ENCODE measurements at places on chromosomes 7 and 10. TPM values are rescaled to one million over a fixed set of nuclear protein-coding genes. Genes with fewer than 3 reads are reported as not detected.
A peak's percentile ranks its signal among the peaks of the same experiment; 100 is the strongest.

- H3K27ac ChIP-seq, result no peak overlapping the region
- DNase-seq, result no peak
- H3K4me1 ChIP-seq, result no peaks in the 10 kb centered on the region
- H3K36me3 ChIP-seq, result no peaks in the 10 kb centered on the region
Measured at GRCh38 chr10:32161586-32161985, 105.4 kb upstream of the KIF5B start.

DNA sequence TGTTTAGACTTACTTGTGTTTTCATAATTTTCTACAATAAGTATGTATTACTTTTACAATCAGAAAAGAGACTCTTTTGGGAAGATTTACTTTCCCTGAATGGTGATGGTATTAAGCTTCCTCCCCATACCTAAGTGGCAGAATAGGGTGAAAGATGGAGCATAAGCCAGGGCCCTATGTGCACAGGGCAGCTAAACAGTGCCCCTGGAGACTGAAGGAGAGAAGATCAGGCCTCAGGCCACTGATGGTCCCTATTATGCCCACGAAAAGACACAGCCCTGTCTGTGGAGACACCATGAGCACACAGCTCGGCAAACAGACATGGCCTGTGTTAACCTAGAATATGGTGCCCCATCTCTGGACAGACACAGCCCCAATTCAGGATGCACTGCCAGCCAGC, 139.4 kb downstream of the OAT start:
- no peaks in the 10 kb centered on the region for H3K27me3 ChIP-seq
- H3K36me3 ChIP-seq, result no peaks in the 10 kb centered on the region
- no peak overlapping the region for H3K27ac ChIP-seq
- no peak overlapping the region for H3K4me3 ChIP-seq
- no peak for DNase-seq

Gene COL26A1
- not detected for total RNA-seq

DNA sequence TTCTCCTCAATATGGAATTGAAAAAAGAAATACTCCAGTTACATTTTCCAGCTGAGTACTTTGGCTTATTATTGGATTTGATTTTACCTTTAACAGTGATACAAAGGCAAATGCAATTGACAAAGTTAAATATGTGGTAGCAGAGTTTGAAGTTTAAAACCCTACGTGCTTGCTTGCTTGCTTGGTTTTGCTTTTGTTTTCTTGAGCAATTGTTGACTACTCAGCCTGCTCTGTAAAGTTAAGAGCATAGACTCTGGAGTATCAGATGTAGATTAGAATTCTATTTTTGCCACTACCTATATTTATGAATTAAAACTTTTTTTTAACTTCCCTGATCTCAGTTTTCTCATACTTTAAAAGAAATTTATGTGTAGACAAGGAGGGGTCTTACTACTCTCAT, 51.4 kb downstream of the PCDH15 start:
- H3K27me3 ChIP-seq, result no peaks in the 10 kb centered on the region
- no peaks in the 10 kb centered on the region for H3K4me1 ChIP-seq
- no peak overlapping the region for H3K27ac ChIP-seq

Gene SLC29A3
- total RNA-seq, result 1.1 TPM

Gene FRAT1
- 2.2 TPM for total RNA-seq

Gene SPDYE2B
- not detected for total RNA-seq

- no peaks in the 10 kb centered on the region for H3K27me3 ChIP-seq
- DNase-seq, result no peak
- no peaks in the 10 kb centered on the region for H3K36me3 ChIP-seq
Measured at GRCh38 chr7:158246960-158247673, 340.5 kb downstream of the PTPRN2 start.

Gene TMEM196
- not detected for total RNA-seq

- peaks cover 7% of the 10 kb centered on the region for H3K4me1 ChIP-seq
- no peaks in the 10 kb centered on the region for H3K36me3 ChIP-seq
- no peak overlapping the region for H3K27ac ChIP-seq
- no peaks in the 10 kb centered on the region for H3K27me3 ChIP-seq
Measured at GRCh38 chr10:84401854-84402611, 73.6 kb downstream of the CCSER2 start.

DNA sequence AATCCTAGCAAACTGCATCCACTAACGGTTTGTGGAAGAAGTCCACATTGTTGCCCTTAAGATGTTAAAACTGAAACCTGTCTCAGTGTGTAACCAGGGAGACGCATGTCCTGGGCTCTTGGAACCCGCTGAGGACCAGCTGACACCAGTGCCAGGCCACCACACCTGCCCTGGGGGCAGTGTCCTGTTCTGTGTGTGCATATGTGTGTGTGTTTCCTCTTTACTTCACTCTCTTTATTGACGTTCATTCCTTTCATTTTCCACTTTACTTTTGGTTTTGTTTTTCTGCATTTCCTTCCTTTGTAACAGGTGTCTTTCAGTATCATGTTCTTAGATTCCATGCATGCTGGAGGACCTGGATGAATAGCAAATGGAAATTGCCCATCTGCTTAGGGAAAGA, 83.8 kb downstream of the TEX36 start:
- no peak overlapping the region for H3K4me3 ChIP-seq
- no peak overlapping the region for H3K27ac ChIP-seq
- no peaks in the 10 kb centered on the region for H3K4me1 ChIP-seq

DNA sequence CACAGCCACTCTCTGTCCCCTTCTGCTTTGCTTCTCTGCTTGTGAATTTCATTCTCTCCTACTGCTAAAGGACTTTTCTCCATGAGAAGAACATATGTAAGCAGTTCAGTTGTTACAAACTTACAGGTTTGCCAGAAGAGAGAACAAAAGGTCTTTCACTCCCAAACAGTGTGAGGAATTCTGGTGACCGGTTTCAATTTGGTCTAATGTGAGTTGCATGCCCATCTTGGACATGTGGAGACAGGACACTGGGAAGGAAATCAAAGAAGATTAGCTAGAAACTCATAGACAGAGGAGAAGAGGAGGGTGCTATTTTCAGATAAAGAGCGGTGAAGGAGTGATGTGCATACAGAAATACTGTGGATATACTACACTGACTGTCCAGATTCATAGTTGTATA, 209.5 kb upstream of the INHBA start:
- H3K4me1 ChIP-seq, result peaks cover 60% of the 10 kb centered on the region
- no peak for DNase-seq
- no peaks in the 10 kb centered on the region for H3K27me3 ChIP-seq
- H3K36me3 ChIP-seq, result no peaks in the 10 kb centered on the region
- H3K27ac ChIP-seq, result peak overlapping the region; percentile 96
- H3K4me3 ChIP-seq, result no peak overlapping the region

Gene HKDC1
- total RNA-seq, result 0.06 TPM

GRCh38 chr7:46695051-46695708, 774.1 kb upstream of the IGFBP3 start:
- no peaks in the 10 kb centered on the region for H3K27me3 ChIP-seq
- DNase-seq, result no peak
- H3K4me3 ChIP-seq, result no peak overlapping the region

DNA sequence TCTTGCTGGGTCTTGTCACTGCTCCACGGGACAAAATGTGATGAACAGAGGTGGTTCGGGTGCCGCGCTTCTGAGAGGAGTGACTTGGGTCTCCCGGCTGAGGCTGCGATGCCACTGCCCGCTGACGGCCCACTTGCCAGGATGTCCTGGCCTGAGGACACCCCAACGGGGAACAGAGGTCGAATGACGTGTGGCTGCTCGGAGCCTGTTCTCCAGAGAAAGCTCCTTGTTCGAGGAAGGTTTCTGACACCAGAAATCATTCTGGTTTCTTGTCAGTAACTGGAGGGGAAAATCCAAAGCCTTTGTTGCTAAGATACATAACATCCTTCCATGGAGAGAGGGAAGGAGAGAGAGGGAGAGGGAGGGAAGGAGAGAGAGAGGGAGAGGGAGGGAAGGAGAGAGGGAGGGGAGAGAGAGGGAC, 236.4 kb downstream of the WDR37 start:
- H3K4me3 ChIP-seq, result no peak overlapping the region
- no peak overlapping the region for H3K27ac ChIP-seq
- H3K27me3 ChIP-seq, result peaks cover 14% of the 10 kb centered on the region
- no peaks in the 10 kb centered on the region for H3K36me3 ChIP-seq
- no peaks in the 10 kb centered on the region for H3K4me1 ChIP-seq

DNA sequence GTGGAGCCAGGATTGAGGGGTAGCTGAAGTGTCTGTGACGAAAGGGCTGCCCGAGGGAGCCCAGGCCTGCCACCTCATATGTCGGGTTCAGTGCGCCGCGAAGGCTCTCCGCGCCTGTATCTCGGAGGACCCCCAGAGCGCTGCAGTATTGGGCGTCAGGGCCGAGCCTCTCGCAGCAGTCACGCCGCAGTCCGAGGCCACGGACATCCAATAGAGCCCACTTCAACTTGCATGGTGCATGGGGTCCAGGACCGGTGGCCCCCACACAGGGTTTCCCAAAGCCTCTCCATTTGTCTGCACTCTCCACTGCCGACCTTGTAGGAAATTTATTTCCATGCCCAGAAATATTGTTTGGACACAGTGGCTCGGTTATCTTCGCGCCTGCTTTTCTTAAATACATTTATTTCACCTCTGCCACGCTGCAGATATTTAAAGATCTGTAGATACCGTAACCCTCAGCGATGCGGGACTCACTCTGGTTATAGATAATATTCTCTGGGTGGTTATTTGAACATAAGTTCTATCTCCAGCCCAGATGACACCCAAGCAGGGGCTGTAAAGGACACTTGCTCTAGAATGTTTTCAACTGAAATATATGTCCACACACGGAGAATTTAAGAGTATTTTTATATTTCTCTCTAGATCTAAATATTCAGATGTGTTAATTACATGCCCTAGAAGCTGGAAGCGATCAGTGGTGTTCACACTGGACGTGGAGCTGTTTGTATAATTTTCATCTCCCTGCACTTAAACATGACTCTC, 5.1 kb upstream of the ZNF503 start:
- no peak overlapping the region for H3K27ac ChIP-seq
- no peak overlapping the region for H3K4me3 ChIP-seq
- peaks cover 6% of the 10 kb centered on the region for H3K27me3 ChIP-seq
- peaks cover 17% of the 10 kb centered on the region for H3K4me1 ChIP-seq
- no peak for DNase-seq

DNA sequence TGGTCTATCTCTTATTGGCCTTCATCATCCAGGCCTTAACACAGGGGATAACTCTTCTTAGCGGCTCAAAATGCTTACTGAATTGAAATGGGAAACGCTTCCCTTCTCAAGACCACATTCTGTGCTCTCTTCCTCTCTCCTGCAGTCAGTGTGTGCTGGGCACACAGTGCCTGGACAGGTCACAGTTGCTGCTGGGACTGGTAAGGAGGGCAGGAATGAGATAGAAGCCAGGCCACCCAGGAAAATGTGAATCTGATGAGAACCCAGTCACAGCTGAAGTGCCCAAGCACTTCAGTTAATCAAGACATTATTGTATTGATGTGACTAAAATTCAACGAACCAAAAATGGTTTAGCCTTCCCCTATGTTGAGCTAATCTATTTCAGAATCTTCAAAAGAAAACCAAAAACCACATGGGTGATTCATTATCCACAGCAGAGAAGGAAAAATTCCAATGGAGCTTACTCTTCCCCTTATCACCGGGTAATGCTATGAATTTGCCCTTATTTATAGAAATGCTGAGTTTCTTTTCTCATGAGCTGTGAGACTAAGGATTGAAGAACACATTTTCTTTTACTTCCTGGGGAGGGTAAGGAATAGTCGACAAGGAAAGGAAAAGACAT, 41.2 kb upstream of the PLPP4 start:
- H3K27me3 ChIP-seq, result no peaks in the 10 kb centered on the region
- no peak overlapping the region for H3K4me3 ChIP-seq
- H3K36me3 ChIP-seq, result no peaks in the 10 kb centered on the region
- peak; percentile 57 for DNase-seq

- H3K36me3 ChIP-seq, result no peaks in the 10 kb centered on the region
- H3K27ac ChIP-seq, result no peak overlapping the region
- no peak overlapping the region for H3K4me3 ChIP-seq
- no peak for DNase-seq
- no peaks in the 10 kb centered on the region for H3K27me3 ChIP-seq
Measured at GRCh38 chr7:31919678-31920369, 150.4 kb downstream of the PDE1C start.

- H3K36me3 ChIP-seq, result no peaks in the 10 kb centered on the region
- H3K4me3 ChIP-seq, result no peak overlapping the region
- DNase-seq, result no peak
- H3K27me3 ChIP-seq, result no peaks in the 10 kb centered on the region
- peaks cover 41% of the 10 kb centered on the region for H3K4me1 ChIP-seq
Measured at GRCh38 chr10:30987463-30987862, 44.2 kb downstream of the ZNF438 start.

GRCh38 chr10:93600446-93601145, 439 bp downstream of the RBP4 start:
- peak overlapping the region; percentile 43 for H3K4me3 ChIP-seq
- no peaks in the 10 kb centered on the region for H3K36me3 ChIP-seq
- no peak for DNase-seq
- no peaks in the 10 kb centered on the region for H3K27me3 ChIP-seq
- H3K4me1 ChIP-seq, result peaks cover 39% of the 10 kb centered on the region

GRCh38 chr10:26983156-26983555, 117.1 kb downstream of the ANKRD26 start:
- H3K36me3 ChIP-seq, result no peaks in the 10 kb centered on the region
- H3K4me1 ChIP-seq, result no peaks in the 10 kb centered on the region
- no peak overlapping the region for H3K27ac ChIP-seq
- no peak overlapping the region for H3K4me3 ChIP-seq

- no peaks in the 10 kb centered on the region for H3K27me3 ChIP-seq
- no peaks in the 10 kb centered on the region for H3K4me1 ChIP-seq
- DNase-seq, result no peak
- no peaks in the 10 kb centered on the region for H3K36me3 ChIP-seq
- H3K4me3 ChIP-seq, result no peak overlapping the region
- no peak overlapping the region for H3K27ac ChIP-seq
Measured at GRCh38 chr10:8726084-8726778, 671.7 kb downstream of the GATA3 start.

Gene ST7
- total RNA-seq, result 14.7 TPM

Gene CCDC126
- 34.7 TPM for total RNA-seq

DNA sequence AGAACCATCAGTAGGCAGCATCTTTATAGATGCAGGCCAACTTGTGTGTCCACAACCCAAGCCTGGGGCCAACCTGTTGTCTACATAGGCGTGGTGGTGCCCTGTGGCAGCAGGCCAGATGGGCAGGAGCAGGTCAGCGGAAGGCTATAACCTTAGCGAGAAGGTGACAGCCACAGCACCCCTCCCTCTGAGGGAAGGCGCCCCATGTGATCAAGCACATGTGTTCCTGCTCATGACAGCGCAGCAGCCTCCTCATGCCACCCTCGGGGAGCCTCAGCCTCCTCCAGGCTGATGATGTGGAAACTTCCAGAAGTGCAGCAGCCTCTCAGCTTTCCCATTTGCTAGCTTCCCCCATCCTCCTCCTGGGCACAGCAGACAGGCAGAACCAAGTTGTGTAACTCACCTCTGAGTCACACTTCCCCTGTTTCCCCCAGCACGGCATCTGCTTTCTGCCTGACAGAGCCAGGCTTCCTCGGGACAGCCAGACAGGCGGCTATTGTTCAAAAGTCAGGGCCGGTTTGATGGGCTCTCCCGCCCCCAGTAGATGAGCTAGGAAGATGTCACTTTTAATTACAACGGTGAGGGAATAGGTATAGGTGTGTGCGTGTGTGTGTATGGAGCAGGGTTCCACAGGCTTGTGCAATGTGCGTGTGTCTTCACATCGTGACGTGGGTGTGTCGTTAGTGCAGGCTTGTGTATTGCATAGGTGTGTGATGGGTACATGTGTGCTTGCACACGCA, 312.0 kb upstream of the ZMIZ1 start:
- H3K27ac ChIP-seq, result peak overlapping the region; percentile 62
- no peaks in the 10 kb centered on the region for H3K27me3 ChIP-seq
- H3K36me3 ChIP-seq, result no peaks in the 10 kb centered on the region
- peak; percentile 89 for DNase-seq
- H3K4me3 ChIP-seq, result no peak overlapping the region

Measured in SJSA1 (cell line).